ENCODE measurements at places on chromosomes 1 and 21.
A peak's percentile ranks its signal among the peaks of the same experiment; 100 is the strongest.

DNA sequence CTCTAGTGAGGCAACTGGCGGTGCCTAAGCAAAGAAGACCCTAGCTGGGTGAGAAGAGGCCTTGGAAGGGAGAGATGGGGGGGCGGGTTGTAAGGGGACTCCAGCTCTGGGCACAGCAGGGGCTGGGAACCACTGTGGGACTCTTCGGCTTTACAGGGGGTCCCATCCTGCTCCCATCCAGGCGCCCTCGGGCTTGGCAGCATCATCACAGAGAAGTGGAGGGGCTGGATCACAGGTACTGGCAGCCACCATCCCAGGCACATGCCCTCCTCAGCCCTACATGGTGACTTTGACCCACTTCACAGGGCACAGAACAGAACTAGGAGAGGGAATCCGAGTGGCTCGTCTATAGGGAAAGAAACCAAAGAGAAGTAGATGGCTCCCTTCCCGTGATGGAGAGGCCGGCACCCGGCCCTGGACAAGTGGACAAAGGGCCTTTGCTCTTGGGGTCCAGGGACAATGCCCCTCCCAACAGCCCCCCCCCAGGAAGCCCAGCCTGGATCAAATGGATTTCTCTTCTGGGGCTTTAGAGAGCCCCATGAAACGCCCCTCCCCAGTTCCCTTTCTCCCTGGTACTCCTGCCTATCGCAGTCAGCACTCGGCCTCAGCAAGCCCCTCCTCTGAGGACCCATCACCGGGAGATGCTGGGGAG is 54.0 kb upstream of the ECE1 start:
- no peak for DNase-seq

- no peak for DNase-seq
These were observed 200.7 kb upstream of the POU3F1 start for GRCh38 chr1:38246955-38247952.

- DNase-seq: peak; percentile 72
These were observed 8.7 kb upstream of the TDRD10 start for GRCh38 chr1:154493276-154493675.

DNA sequence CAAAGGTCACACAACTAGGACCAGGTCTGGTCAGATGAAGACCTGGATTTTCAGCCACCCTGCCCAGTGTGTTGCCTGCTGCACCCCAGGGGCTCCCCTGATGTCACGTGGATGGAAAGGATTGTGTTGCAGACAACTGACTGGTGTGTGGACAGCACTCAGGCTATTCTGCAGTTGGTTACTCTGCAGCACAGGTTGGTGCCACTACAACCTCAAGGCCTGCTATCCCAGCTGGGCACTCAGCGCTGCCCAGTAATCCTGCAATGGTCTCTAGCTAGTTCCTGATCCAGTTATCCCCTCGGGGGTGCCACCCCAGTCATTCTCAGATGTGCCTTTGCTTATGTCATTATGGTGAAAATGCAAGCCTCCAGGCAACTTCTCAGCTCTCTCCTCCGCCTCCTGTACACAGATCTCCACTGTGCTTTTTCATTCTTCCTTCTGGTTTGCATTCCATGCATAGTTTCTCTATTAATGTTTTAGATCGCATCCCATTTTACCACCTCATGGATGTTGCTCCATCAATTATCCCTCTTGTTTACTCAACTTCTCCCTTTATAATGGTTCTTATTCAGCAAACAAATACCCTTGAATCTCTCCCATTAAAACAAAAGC is 503.2 kb upstream of the CAMK1G start:
- no peak for DNase-seq

DNA sequence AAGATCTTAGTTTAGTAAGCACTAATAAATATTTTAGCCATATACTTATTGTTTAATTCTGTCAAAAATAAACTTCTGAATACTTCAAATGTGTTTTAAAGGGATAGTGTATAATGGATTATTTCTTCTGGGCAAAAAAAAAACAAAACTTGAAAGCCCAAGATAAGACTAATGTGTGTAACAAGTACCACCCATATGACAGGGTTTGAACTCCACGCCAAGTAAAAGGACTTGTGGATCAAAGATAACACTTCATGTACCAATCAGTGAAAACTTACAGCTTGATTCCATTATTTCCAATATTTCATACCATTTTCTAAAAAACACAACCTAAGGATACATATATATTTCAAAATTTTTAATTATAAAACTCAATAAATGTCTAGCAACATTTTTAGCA is 59.5 kb downstream of the DENND1B start:
- DNase-seq: no peak

- no peak for DNase-seq
These were observed 29.6 kb upstream of the CPLANE2 start for GRCh38 chr1:16266411-16267118.

DNA sequence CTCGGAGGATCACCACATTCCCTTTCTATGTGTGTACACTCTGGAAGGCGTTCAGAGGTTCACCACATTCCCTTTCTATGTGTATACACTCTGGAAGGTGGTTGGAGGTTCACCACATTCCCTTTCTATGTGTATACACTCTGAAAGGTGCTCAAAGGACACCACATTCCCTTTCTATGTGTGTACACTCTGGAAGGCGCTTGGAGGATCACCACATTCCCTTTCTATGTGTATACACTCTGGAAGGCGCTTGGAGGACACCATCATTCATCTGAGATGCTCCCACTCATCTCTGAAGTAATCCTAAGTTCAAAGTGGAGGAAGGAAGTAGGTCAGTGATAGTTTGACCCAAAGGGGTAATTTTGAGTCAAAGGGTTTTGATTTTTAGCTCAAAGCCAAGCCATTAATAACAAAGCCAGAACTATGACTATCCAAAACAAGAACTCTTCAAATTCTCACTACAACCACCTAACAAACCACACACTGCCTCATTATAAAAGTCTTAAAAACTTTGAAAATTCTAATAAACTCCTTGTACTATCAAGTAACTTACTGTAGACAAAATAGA is 32.9 kb downstream of the NRIP1 start:
- DNase-seq: no peak

GRCh38 chr21:17118638-17119384 is 394.0 kb upstream of the CXADR start:
- DNase-seq: no peak

- DNase-seq: no peak
These were observed 3.6 kb downstream of the PERM1 start for GRCh38 chr1:978069-978834.

GRCh38 chr1:64403331-64403730 is 66.6 kb upstream of the CACHD1 start:
- no peak for DNase-seq

DNA sequence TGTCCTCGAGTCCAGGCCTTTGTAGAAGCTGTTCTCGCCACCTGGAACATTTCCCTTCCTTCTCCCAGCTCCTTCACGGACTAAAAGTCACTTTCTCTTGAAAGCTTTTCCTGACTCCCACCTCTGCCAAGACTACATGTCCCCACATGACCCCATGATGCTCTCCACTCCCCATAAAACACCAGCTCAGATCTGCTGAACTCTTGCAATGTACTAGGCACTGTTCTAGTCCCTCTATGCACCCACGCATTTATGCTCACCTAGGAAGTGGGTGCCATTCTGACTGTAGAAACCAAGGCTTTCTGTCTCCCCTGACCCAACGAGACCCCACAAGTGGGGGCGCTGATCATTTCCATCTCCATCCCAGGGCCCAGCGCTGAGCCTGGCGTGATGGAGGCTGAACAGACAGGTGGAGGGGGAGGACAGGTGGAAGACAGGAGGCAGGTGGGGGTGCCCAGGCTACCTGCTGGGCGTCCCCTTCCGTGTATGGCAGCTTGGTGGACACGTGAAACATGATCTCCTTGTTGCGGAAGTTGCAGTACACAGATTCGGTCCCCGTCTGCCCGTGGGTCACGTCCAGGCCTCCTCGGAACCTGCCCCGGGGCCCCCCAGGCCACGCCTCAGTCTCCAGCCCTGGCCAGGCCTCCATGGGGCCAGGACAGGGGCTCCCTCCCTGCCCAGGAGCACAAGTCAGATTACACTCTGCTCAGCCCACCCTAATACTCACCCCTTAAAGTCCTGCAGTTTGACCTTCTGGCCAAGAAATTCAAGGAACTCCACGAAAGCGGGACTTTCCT is 58.0 kb downstream of the RAP1GAP start:
- DNase-seq: no peak

DNA sequence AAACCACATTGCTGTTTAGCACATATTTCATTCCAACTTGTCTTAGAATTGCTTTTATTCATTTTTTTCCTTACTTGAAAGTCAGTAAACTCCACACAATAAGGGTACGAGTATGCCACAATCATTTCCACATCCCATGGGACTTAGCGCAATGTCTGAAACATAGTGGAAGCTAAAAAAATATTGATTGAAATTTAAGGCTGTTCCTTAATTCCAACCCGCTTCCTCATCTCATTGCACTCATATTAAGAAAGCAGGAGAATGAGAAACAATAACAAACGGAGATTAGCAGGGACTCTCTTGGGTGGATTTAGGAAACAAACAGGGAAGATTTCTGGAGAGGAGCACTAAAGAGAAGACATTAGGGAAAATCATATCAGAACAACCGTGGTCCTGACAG is 39.3 kb upstream of the RGS4 start:
- no peak for DNase-seq

DNA sequence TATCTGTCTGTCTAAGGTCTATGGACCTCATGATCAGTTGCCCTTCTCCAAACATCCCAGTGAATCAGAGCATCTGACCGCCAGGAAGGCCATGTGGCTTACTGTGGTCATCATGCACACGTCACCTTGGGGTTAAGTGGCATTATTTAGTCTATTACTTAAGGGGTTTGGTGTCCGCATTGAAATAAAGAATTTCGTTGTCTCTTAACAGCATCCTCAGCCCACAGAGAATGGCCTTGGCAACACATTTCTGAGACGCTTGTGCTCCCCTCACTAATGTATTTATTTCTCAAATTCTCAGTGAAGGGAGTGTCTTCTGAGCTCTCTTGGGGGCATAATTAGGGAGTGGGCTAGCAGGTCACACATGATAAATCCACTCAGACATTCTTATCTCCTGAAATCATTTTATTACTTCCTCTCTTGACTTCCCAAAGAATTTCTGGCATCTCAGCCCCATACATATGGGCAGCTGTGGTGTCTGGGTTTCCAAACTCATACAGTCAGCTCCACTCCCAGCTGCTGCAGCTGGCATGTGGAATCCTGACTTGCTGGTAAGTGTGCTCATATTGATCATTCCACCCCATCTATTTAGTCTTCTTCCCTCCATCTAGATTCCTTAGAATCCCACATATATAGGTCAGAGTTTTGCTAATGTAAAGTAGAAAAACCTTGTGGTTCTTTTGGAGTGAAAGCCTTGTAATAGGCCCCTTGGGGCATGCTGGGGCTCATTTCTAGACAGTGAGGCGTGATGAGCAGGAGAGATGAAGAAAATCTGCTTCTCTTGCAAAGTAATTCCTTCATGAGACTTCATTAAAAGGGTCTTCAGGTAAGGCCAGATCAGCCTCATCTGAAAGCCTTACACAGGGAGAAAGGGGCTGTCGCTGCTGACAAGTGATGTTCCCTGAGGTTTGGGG is 110.5 kb downstream of the HHAT start:
- no peak for DNase-seq

GRCh38 chr1:238465449-238465848 is 574.7 kb upstream of the ZP4 start:
- DNase-seq: no peak

- DNase-seq: no peak
These were observed 194.3 kb downstream of the RHOU start for GRCh38 chr1:228929476-228930027.

GRCh38 chr1:212512816-212513559 is 80.3 kb downstream of the NENF start:
- no peak for DNase-seq

- DNase-seq: no peak
These were observed 54.6 kb upstream of the NCAM2 start for GRCh38 chr21:20943561-20943997.

- DNase-seq: no peak
These were observed 47.6 kb upstream of the ATF3 start for GRCh38 chr1:212560933-212561460.

DNA sequence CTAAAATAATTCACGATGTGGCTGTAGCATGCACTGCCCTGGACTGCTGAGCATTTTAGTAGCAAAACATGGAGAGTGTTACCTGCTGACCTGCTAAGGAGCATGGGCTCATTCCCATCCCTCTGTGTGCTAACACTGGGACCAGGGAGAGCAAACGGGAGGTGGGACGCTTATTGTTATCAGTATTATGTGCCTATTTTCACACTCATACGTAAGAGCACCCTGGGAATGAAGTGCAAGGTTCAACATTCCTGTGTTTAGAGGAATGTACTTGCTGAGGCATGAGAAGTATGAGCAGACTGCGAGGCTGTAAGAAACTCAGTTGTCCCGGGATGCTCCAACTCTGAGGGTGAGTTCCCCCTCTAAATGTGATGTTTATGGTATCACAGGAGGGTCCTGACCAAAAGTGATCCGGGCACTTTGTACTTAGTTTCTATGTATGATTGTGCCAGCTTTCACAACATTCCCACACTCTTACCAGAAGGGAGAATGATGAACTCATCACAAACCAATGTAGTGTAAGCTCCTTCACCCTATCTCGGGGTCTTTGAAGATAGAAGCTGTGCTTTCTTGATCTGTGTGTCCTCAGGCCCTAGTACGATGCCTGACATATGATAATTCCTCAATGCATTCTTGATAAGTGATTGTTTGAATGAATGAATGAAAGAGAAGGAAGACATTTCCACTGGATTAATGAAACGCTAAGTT is 164.8 kb downstream of the KCNJ6 start:
- no peak for DNase-seq

GRCh38 chr1:224435318-224435763 is 744 bp upstream of the WDR26 start:
- peak; percentile 46 for DNase-seq

GRCh38 chr1:194161591-194161990 is 975.2 kb upstream of the B3GALT2 start:
- no peak for DNase-seq

- no peak for DNase-seq
These were observed 151.9 kb downstream of the NTPCR start for GRCh38 chr1:233102341-233102740.

GRCh38 chr1:10510520-10511493 is 36.1 kb downstream of the PEX14 start:
- no peak for DNase-seq
